Endodermal cell (in vitro differentiated cells): ENCODE measurements at places on chromosomes 7 and 10. TPM values are rescaled to one million over a fixed set of nuclear protein-coding genes. Genes with fewer than 3 reads are reported as not detected.

Gene SFMBT2
- 3.3 and 5.3 TPM in 2 replicates for total RNA-seq

Gene WEE2
- not detected in 2 replicates for total RNA-seq

Gene ADD3
- total RNA-seq, result 217 to 276 TPM (median 241 TPM) in 3 replicates

GRCh38 chr7:3431306-3431705 lies 130.3 kb downstream of the SDK1 start:
- no peak overlapping the region for H3K27ac ChIP-seq
- H3K27me3 ChIP-seq, result no peaks in the 10 kb centered on the region
- DNase-seq, result no peak
- H3K4me1 ChIP-seq, result no peaks in the 10 kb centered on the region
- no peaks in the 10 kb centered on the region for H3K36me3 ChIP-seq

GRCh38 chr7:40437498-40437897 lies 302.7 kb downstream of the SUGCT start:
- no peaks in the 10 kb centered on the region for H3K27me3 ChIP-seq
- no peak overlapping the region for H3K27ac ChIP-seq
- no peaks in the 10 kb centered on the region for H3K4me1 ChIP-seq
- no peak for DNase-seq
- no peak overlapping the region for H3K4me3 ChIP-seq

- peak overlapping the region; percentile 87 for H3K4me3 ChIP-seq
- H3K4me1 ChIP-seq, result peaks cover 7% of the 10 kb centered on the region
- H3K27ac ChIP-seq, result peak overlapping the region; percentile 93
- no peaks in the 10 kb centered on the region for H3K36me3 ChIP-seq
- DNase-seq, result peak; percentile 80
- H3K27me3 ChIP-seq, result peaks cover 83% of the 10 kb centered on the region
These were observed 1.1 kb upstream of the ZNF503 start for GRCh38 chr10:75402486-75403143.

DNA sequence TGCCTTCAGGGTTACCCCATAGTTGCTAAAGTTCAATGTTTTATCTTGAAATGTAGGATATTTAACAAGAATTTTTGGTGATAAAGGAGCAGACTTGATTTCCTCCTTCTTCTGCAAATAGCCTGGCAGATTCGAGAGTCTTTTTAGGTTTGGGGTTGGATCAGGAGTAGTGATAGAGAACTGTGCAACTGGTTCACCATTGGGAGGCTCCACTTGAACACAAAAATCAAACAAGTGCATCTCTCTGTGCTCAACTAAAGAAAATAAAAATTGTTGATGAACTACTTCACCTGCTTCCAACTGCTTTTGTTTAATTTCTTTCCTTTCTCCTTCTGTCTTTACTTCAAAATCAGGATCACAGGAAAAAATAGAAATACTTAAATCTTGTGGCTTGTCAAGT lies 58.5 kb downstream of the MACC1 start:
- no peaks in the 10 kb centered on the region for H3K4me1 ChIP-seq
- H3K27ac ChIP-seq, result no peak overlapping the region
- H3K27me3 ChIP-seq, result no peaks in the 10 kb centered on the region
- no peak for DNase-seq
- H3K36me3 ChIP-seq, result no peaks in the 10 kb centered on the region
- H3K4me3 ChIP-seq, result no peak overlapping the region

DNA sequence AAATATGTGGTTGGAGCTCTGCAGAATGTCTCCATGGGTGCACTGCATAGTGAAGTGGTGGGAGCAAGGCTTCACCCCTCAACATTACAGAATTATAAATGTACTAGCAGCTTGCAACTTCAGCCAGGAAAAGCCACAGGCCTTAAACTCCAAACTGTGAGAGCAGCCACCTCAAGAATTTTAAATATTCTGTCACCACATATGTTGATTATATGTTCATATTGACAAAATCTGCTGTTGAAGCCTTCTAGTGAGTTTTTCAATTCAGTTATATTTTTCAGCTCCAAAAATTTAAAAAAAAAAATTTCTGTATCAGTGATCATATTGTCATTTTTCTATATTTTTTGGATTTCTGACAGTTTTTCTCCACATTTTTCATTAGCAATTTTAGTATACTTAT lies 30.9 kb upstream of the AKR1C2 start:
- no peak for DNase-seq
- H3K27me3 ChIP-seq, result no peaks in the 10 kb centered on the region
- no peaks in the 10 kb centered on the region for H3K4me1 ChIP-seq
- no peaks in the 10 kb centered on the region for H3K36me3 ChIP-seq
